Ovary (tissue), 10 donors: ENCODE measurements at places on chromosomes 5 and 9. TPM values are rescaled to one million over a fixed set of nuclear protein-coding genes. Genes with fewer than 3 reads are reported as not detected.

DNA sequence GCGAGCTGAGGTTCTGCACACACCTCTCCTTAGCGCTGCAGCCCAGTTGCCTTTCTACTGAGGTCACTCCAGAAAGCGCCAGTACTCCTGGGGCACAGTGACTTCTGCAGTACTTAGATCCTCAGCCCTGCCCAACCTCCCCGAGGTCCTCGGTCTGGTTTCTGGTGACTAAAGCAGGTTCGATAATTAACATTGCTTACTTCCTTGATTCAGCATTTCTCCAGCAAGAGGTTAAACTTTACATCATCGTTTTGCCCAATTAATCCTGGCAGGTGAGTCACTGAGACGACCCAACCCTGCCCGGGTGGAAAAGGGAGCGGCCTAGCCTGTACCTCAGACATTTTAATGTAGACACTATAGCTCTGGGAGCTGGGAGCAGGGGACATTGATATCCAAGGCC lies 77.6 kb downstream of the PLAC8L1 start:
- H3K4me1 ChIP-seq = no peaks in the 10 kb centered on the region
- no peak overlapping the region for H3K27ac ChIP-seq
- H3K27me3 ChIP-seq = no peaks in the 10 kb centered on the region
- DNase-seq = no peak
- H3K36me3 ChIP-seq = no peaks in the 10 kb centered on the region
- H3K4me3 ChIP-seq = no peak overlapping the region

DNA sequence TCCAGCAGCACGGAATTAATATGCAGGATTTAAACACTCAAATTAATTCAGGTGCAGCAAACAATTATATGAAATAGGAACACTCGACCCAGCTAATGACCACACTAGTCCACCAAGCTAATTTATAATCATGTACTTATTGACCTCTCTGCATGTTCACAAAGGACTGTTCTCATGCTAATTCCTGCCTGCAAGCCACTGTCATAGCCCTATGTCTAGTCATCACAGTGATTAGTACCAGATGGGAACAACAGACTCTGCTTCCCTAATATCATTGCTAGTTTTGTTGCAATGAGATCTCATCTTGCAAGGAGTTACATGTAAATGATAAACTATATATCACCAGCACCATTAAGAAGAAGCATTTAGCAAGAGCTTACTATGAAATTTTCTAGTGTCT lies 553.0 kb upstream of the GRAMD2B start:
- H3K27ac ChIP-seq = no peak overlapping the region
- no peak overlapping the region for H3K4me3 ChIP-seq
- no peaks in the 10 kb centered on the region for H3K4me1 ChIP-seq
- no peak for DNase-seq
- H3K27me3 ChIP-seq = no peaks in the 10 kb centered on the region
- no peaks in the 10 kb centered on the region for H3K36me3 ChIP-seq

DNA sequence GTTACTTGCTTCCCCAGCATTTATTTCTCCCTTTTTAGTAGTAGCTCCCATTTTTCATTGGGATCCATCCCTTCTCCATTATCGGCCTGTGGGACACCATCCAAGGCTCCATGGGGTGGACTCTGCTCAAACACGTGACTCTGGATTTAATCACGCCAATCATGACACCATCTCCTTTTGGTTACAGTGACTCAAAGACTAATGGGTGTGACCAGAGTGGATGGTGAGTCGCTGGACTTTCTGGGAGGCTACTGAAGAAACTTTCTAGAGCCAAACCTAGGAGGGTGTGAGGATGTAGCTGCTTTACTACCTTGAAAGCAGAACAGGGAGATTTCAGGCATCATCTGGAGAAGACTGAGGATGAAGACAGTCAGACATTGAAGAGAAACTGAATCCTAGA lies 93.1 kb downstream of the PJA2 start:
- DNase-seq = no peak
- H3K4me3 ChIP-seq = no peak overlapping the region
- no peaks in the 10 kb centered on the region for H3K27me3 ChIP-seq
- no peaks in the 10 kb centered on the region for H3K36me3 ChIP-seq

- no peak overlapping the region for H3K4me3 ChIP-seq
- no peak overlapping the region for H3K27ac ChIP-seq
- H3K4me1 ChIP-seq = peaks cover 3% of the 10 kb centered on the region
- no peaks in the 10 kb centered on the region for H3K27me3 ChIP-seq
Observed at GRCh38 chr5:109105631-109106267, 304.0 kb downstream of the PJA2 start.

The MAMDC4 gene
- total RNA-seq = 2.1 TPM

The SMIM3 gene
- total RNA-seq = 32.3 TPM
